T-helper 2 cell (primary cell): ENCODE measurements at places on chromosomes 1 and 21.

DNA sequence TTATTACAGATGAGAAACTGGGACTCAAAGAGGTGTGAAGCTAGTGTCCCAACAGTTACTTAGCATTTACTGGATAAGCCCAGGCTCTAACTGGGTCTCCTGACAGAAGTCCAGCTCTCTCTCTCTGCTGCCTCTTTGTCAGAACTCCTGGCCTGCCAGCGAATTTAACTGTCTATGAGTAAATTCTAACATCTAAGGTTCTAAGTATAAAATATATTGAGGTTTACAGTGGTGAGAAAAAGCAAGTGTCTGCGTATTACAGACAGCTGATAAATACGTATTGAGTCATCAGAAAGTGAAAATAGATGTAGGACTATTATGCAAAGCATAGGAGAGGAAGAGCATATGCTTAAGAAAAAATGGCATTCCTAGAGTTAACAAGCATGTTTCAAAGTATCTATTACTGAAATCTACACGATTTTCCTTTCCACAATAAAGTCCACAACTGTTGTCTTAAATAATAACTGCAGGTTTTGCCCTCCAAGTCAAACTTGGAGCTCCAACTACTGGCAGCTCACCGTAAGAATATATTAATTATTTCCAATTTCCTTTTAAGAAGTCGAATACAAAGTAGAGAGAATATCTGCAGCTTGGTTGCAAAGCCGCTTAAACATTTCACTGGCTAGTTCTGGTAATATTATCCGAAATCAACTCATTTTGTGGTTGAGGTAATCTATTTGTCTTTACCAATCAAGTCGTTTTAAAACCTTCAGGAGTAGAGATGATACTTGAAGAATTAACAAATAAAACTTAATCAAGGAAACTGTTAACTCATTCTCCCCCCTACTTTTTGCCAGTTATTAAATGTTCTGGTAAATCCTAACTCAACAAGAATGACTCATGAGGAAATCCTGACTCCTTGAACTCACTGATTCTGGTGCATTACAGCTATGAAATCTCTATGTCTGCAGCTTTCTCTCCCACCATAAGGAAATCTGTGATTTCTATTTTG, 1.4 kb upstream of the RGS2 start:
- DNase-seq: no peak

DNA sequence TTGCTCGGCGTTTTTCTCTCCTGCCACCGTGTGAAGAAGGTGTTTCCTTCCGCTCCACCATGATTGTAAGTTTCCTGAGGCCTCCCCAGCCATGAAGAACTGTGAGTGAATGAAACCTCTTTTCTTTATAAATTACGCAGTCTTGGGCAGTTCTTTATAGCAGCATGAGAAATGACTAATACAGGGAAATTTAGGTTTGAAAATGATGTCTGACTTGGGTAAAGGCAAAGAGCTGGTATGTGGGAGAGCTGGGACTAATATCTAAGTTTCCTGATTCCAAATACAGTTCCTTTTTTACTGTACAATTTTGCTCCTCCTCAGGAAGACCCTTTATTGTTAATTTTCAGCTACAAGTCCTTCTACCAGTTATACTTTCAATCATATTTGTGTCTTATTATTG, 16.7 kb upstream of the ADAMTS5 start:
- DNase-seq: no peak

DNA sequence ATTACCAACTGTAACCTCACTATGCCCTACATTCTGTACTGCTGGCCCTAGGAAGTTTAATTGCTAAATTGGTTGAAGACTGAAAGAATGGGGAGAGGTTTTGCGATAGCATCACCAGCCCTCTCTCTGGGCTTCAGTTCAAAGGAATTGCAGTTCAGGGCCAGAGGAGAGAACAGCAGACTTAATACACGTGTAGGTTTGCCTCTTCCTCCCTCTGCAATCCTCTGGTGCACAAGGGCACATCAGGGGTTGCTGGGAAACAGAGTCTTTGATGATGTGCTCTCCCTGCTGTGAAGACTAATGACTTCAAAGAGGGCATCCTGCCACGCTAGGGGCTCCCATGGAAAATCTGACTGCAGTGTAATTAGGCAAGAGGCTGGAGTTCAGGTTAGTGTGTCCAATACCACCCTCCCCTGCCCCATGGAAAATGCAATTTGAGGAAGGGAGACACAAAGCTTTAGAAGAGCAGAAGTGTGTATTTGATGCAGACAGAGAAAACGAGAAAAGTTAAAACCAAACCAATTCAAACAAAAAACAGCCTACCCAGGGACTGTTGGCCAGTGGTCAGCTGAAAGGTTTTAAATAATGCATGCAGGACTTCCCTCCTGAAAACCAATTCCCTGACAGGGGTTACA, 167.9 kb downstream of the ASTN1 start:
- no peak for DNase-seq

DNA sequence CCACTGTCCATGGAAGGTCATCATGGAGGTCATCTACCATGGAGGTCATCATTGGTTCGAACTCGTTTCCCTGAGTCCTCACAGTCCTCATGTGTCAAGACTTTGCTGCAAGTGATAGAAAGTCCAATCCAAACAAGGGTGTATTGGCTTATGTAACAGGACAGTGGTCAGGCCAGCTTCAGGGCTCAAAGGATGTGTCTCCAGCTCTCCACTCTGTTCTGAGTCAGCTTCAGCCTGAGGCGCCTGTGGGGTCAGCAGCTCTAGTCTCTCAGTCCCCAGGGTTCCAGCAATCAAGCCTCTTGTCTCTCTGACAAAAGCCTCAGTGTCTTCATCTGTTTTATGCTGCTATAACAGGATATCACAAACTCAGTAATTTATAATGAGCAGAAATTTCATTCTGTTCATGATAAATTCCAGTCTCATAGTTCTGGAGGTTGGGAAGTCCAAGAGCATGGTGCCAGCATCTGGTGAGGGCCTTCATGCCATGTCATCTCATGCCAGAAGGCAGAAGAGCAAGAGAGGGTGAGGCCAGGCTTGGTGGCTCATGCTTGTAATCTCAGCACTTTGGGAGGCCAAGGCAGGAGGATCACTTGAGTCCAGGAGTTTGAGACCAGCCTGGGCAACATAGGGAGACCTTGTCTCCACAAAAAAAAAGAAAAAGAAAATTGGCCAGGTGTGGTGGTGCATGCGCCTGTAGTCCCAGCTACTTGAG, 19.5 kb downstream of the A3GALT2 start:
- no peak for DNase-seq

DNA sequence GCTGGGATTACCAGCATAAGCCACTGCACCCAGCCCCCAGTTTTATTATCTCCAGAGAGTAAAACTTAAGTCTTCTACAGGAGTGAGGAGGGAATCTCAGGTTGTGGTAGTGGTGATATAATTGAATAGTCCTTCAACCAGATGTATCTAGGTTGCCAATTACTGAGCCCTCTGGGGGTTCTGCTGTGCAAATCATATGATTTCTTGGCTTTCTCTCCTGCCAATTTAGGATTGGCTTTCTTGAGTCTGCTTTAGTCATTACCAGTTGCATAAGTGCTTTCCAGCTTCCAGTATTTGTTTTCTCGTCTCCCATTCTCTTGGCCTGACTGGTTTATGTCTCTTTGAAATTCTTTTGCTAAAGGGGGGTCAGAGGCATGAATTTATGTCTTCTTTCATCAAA, 11.1 kb downstream of the CPT2 start:
- no peak for DNase-seq

DNA sequence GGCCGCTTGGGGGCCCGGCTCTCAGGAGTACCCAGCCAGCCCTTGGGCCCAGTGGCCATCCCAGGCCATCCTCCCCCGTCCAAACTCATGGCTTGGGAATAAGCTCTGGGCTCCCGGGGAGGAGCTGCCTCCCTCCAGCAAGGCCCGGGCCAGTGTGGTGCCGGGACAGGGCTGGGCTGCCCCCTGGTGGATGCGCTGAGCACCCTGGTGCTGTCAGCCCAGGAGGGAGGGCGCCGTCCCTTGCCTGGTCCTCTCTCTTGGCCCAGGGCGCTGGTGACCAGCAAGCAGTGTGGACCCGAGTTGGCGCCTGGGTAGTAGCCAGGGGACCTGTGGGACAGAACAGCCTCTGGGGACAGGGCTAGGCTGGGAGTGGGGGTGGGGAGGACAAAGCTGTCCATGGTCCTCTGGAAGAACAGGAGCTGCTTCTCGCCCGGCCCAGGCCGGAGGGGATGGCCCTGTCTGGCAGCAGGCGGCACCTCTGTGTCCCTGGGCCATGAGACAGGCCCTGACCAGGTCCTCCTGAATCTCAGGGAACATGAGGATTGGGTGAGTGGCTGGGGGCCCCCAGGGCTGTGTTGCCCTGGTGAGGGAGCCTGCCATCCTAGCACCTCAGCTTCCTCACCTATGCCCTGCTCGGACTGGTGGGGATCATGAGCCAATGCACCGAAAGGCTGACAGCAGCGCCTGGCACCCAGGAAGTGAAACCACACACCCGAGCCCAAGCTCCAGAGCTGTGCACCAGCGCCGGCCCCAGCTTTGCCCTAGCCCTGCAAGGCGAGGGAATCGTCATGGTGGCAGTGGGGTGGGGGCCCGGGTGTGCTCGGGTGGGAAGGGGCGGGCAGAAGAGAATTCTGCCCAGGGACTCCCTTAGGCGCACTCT, 9.4 kb downstream of the MORN1 start:
- DNase-seq: peak; percentile 57

- DNase-seq: no peak
Observed at GRCh38 chr1:61370913-61371279, 288.5 kb downstream of the NFIA start.

- DNase-seq: no peak
Observed at GRCh38 chr1:113292603-113293255, 97.6 kb upstream of the MAGI3 start.

- DNase-seq: no peak
Observed at GRCh38 chr1:201228011-201228983, 37.7 kb downstream of the IGFN1 start.

GRCh38 chr1:99591886-99592285, 54.0 kb upstream of the PALMD start:
- DNase-seq: no peak

DNA sequence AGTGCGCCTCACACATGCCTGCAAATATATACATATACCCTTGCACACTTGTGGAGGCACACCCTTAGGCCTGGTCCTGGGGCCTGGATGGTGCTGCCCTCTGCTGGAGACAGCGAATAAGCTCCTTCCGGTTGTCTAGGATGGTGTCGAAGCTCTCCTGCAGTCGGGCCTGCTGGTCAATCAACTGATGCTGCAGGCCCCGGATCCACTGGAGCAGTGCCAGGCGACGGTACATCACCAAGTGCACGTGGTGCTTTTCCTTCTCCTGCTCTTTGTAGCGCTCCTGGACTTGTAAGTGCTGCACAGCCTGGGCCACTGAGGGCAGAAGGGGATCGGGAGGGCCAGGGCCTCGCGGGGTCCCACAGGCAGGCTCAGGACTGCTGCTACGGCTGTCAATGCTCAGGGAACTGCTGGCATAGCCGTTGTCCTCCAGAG, 3.1 kb downstream of the C1orf216 start:
- DNase-seq: peak; percentile 45

- DNase-seq: no peak
Observed at GRCh38 chr1:70934194-70934961, 113.2 kb downstream of the PTGER3 start.

GRCh38 chr1:233998891-233999290, 94.4 kb downstream of the SLC35F3 start:
- no peak for DNase-seq

DNA sequence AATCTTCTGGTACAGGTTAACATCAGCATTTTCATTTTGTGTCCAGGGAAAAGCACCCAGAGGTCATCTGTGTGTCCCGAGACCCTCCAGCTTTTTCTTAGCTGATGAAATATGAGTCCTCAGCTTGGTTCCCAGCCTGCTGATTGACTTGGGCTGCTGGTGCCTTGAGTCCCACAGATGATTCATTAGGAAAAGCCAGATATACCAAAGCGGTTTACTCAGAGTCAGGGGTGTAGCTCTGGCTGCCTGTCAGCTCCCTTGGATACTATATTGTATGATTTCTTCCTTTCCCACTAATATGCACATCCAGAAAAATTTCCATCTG, 43.7 kb upstream of the MAB21L3 start:
- DNase-seq: no peak

- no peak for DNase-seq
Observed at GRCh38 chr1:207440626-207441025, 13.5 kb upstream of the CR2 start.

- DNase-seq: no peak
Observed at GRCh38 chr1:43995984-43996732, 4.8 kb downstream of the CCDC24 start.
